ENCODE measurements at places on chromosomes 16 and 17.

GRCh38 chr17:31058976-31059375 lies 35.8 kb upstream of the NF1 start:
- DNase-seq, result no peak

- DNase-seq, result no peak
Measured at GRCh38 chr16:78399384-78399783, 299.9 kb downstream of the WWOX start.

- peak; percentile 77 for DNase-seq
Measured at GRCh38 chr17:48002266-48002915, 31.5 kb downstream of the CDK5RAP3 start.

GRCh38 chr17:76397687-76398522 lies 13.5 kb downstream of the SPHK1 start:
- peak; percentile 93 for DNase-seq

GRCh38 chr17:36590082-36590481 lies 1.6 kb upstream of the DHRS11 start:
- no peak for DNase-seq

GRCh38 chr16:54106057-54106456 lies 180.5 kb downstream of the IRX3 start:
- DNase-seq, result no peak

DNA sequence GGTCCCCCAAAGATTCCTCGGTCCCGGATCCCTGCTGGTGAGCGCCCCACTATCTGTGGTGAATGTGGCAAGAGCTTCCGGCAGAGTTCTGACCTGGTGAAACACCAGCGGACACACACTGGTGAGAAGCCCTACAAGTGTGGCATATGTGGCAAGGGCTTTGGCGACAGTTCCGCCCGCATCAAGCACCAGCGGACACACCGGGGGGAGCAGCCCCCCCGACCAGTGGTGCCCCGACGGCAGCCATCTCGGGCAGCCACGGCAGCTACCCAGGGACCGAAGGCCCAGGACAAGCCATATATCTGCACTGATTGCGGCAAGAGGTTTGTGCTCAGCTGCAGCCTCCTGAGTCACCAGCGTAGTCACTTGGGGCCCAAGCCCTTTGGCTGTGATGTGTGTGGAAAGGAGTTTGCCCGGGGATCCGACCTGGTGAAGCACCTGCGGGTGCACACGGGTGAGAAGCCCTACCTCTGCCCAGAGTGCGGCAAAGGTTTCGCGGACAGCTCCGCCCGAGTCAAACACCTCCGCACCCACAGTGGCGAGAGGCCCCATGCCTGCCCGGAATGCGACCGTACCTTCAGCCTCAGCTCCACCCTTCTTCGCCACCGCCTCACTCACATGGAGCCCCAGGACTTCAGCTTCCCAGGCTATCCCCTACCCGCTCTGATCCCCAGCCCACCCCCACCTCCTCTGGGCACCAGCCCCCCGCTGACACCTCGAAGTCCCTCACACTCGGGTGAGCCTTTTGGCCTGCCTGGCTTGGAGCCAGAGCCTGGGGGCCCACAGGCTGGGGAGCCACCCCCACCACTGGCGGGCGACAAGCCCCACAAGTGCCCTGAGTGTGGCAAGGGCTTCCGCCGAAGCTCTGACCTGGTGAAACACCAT lies 2.8 kb downstream of the ZNF48 start:
- DNase-seq, result no peak

GRCh38 chr17:1142561-1142971 lies 37.2 kb downstream of the ABR start:
- DNase-seq, result no peak

DNA sequence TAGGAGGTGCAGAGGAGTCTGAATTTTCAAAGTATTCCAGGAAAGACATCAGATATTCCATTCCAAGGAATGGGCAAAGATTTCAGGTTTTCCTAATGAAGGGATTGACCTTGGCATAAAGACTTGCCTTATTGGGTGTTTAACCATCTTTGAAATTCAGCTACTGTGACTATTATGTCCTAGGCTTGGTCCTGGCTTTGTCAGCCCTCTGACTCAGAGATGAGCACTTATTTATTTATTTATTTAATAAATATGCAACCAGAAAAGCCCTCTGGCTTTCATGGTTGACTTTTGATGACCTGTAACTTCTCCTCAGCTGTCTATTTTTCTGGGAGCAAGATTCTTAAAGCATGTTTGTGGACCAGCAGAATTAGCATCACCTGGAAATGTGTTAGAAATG lies 455.1 kb downstream of the KIF2B start:
- DNase-seq, result no peak

DNA sequence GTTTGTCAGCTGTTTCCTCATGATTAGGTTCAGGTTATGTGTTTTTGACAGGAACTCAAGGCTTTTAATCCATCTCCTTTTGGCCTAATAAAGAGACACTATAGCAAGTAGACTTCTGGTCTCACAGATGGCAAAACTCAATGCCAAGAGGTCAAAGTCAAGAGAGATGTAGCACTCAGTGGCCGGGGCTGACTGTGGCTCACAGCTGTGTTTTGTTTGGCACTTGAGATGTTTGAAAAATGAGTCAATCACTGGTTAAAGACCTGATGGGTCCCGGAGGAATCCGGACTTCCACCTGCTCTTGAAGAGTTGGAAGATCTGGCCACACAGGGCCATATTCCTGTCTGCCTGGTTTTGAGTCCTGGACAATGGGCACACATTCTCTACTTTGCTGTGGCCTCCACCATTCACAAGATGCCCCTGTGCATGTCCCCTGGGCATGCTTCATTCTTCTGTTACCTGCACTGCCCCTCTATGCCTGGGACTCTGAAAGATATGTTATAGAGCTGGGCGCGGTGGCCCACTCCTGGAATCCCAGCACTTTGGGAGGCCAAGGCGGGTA lies 210.3 kb downstream of the SNX29 start:
- no peak for DNase-seq

Measured in HAP-1 (cell line).